SK-N-DZ (cell line): ENCODE measurements at places on chromosomes 16 and 17.

DNA sequence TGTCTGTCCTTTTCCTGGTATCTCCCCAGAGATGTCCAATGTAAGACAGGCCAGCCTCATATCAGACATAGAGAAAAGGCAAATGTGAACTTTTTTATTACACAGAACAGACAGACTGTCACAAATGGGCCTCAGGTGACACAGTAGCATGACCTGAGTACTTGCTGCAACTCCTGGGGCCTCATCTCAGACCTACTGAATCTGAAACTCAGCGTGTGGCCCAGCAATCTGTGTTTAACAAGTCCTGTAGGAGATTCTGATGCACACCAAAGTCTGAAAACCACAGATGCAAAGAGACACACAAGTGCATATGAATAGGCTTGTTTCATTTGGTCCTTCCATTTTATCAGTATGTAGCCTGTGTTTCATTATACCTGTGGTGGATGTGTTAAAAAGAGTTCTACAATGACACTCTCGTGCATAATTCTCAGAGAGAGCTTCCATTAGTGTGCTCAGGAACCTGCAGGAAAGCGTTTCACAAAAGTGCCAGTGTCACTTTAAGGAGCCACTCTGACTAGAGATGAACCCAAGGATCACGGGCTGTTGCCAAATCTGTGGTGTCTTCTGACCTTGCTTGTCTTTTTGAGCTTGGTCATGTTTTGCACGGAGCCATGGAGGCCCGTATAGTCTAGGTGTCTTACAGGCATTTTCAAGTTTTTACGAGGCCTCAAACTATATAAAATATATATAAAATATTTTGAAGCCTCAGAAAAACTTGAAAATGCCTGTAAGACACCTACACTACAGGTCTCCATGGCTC lies 33.8 kb upstream of the NF1 start:
- no peak for DNase-seq

- no peak for DNase-seq
These were observed 111.5 kb upstream of the RBBP6 start for GRCh38 chr16:24427840-24428239.

GRCh38 chr17:22514767-22515320 lies 822.5 kb downstream of the KCNJ18 start:
- DNase-seq, result no peak

DNA sequence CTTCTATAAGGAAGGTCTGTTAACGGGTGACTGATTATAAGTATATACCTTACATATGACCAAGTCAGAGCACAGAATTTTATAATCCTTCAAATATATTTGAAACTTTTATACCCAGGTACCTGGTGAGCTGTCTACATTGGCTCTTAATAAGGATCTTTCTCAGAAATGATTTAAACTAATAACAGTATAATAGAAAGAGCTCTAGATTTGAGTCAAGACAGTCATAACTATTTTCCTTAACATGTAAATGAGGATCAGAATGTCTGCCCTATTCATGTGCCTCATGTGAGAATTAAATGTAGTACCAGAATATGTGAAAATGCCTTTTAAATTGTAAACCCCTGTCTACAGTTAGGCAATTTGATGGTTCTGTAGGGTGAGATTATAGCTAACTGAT lies 14.5 kb downstream of the CBFB start:
- DNase-seq, result no peak

GRCh38 chr16:57950382-57950781 lies 20.5 kb downstream of the CNGB1 start:
- peak; percentile 33 for DNase-seq

GRCh38 chr17:48247038-48247437 lies 139.5 kb downstream of the SNX11 start:
- no peak for DNase-seq

DNA sequence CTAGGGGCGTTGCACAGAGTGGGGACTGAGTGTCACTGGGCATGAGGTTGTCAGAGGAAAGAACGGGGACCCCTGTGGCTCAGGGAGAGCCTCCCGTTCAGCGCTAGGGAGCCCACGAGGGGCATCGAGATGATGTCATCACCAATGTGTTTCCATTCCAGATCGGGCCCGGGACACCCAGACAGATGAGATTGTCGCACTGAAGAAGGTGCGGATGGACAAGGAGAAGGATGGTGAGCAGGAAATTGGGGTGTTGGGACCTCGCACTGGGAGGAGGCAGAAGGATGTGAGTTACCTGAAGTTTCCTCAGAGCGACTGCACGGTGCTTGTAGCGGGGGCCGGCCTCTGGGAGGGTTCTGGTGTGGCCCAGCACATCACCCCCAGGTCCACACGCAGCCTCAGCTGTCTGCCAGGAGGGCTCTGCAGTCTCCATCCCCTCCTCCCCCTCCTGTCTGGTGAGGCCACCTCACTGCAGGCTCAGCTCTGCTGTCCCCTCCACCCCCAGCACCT lies 4.0 kb downstream of the CDK10 start:
- DNase-seq, result no peak

- no peak for DNase-seq
These were observed 6.4 kb downstream of the LRRC3C start for GRCh38 chr17:39933912-39934311.

- DNase-seq, result peak; percentile 68
These were observed 161.1 kb upstream of the CACNG5 start for GRCh38 chr17:66673668-66674276.

- DNase-seq, result no peak
These were observed 1.2 kb upstream of the HBA1 start for GRCh38 chr16:175011-175949.

GRCh38 chr16:9280069-9280466 lies 188.6 kb downstream of the HAPSTR1 start:
- no peak for DNase-seq

DNA sequence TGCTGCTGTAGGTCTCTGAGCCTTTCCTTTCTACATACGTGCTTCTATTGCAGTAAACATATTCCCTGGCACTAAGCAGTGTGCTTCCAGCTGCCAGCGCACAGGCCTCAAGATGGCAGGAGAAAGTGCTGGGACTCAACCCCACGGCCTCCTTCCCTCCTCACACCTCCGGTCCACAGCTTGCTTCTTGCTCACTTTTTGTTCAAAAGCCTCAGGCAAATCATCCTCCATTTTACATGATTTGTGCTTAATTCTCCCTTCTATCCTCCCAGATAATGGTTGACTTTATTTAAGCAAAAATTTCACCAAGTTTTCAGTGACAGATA lies 5.4 kb downstream of the CDK5R1 start:
- DNase-seq, result no peak

DNA sequence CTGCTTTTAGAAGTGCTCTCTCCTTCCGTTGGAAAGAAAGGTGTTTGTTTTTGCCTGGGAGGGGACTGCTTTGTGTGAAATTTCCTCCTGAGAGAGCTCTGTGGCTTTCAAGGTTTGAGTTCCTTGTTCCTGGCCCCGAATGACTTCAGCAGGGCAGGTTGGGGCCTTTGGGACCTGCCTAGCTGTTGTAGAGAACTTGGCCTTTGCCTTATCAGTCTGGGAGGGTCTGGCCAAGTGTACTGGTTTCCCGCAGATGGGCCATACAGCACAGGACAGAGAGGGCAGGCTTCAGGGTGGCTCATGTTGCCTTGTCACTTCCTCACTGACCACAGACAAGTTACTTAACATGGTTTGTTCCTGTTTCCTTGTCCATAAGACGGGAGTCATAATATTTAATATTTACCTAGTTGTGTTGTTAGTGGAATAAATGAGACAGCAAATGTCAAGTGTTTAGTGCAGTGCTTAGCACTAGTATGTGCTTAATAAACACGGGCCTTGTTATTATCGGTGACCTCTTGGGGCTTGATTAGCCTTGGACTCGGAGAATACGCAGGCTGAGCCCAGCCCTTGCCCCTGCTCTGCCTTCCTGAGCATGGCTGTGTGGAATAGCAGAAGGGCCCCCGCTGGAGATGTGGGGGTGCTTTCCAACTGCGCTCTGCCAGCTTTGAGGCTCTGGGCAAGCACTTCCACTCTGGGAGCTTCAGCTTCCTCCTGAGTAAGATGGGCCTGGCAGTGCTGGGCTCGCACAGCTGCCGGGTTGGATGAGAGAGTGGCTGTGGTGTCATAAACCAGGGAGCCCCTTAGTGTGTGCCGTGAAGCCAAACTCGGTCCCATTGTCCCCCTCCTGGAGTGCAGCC lies 6.6 kb downstream of the PRSS8 start:
- no peak for DNase-seq

DNA sequence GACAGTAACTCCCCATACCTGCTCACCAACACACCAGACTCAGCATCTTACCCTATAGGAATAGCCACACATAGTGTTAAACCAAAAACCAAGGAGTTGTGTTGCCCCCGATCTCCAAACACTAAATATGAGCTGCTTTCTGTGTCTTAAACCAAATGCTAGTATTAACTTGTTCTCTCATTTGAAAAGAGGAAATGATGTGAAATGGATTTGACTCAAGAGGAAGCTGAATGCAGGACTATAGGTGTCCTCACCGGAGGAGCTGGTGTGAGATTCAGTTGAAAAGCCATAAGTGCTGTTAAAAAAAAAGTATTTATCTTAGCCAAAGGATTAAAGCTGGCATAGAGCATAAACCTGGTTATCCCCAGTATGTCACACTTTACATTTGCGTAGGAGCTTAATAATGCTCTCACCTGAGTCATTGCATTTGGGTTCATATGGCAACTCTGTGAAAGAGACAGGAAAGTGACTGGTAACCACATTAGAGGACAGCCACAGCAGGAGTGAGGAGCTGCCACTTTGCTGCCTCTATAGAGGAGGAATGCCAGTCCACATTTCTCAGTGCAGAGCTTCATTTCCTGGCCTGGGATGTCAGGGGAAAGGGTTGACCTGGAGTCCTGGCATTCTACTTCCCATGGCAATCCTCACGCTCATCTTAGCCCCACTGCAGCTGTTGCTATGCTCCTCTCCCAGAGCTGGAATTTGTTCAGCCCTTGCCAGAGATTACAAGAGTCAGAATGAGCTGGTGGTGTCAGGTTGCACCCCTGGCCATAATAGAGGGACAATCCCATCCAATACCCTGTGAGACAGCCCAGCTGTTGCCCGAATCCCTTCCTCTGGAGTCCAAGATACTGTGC lies 143.3 kb upstream of the ANKFN1 start:
- no peak for DNase-seq

- no peak for DNase-seq
These were observed 336.4 kb downstream of the SEC14L1 start for GRCh38 chr17:77476931-77477805.

GRCh38 chr16:63447121-63447520 lies 1410.9 kb upstream of the CDH8 start:
- DNase-seq, result no peak

DNA sequence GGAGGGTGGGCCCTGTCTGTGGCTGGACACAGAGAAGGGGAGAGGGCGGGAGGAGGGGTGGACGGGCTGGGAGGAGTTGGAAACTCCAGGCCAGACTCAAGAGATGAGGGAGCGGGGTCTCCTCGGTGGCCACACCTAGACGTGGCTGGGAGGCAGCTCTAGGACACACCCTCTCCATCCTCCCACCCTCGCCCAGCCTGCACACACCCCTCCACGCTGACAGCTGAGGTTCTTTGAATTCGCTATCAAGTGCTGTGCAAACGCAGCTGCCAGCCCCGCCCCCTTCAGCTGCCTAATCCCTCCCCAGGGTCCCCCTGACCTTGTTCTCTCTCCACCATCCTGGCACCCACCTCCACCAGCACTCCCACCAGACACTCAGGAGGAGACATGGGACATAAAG lies 48.7 kb downstream of the DNAH17 start:
- no peak for DNase-seq

GRCh38 chr16:56643080-56643778 lies 4.8 kb downstream of the MT1A start:
- peak; percentile 30 for DNase-seq

DNA sequence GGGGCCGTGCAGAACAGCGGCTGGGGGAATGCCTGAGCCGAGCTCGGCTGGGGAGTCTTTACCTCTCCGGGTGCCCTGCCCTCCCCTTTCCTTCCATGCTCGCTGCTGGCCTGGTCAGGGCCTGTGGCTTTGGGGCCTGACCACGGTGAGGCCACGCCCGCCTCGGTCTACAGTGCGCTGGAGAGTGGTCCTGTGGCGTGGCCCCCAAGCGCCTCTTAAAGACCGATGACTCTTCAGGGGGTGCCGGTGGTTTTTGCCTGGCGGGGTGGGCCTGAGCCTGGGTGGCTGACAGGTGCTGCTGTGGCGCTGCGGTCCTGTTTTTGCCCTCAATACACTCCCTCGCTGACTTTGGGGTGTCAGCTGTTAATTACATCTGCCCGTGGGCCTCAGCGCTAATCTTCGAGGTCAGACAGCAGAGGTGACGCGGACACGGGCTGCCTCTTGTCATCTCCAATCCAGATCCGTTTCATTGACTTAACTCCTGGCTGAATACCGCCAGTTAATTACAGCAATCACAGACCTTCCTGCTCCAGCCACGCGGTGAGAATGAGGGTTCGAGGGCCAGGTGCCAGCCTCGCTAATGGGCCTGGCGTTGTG lies 29.7 kb downstream of the GSE1 start:
- DNase-seq, result peak; percentile 45

- DNase-seq, result no peak
These were observed 12.4 kb downstream of the DEF8 start for GRCh38 chr16:89960966-89961365.

- DNase-seq, result peak; percentile 50
These were observed 21.8 kb downstream of the KATNB1 start for GRCh38 chr16:57757326-57757786.

GRCh38 chr17:59811209-59811608 lies 81.5 kb downstream of the TUBD1 start:
- DNase-seq, result no peak

- DNase-seq, result no peak
These were observed 75.9 kb upstream of the PMFBP1 start for GRCh38 chr16:72247821-72248253.

- no peak for DNase-seq
These were observed at the start of gene PRAC2 for GRCh38 chr17:48722915-48723422. Gene PRAC2, plus strand, starts transcription at chr17:48723185. Its CDS starts 1,226 bp downstream, at chr17:48724411.

DNA sequence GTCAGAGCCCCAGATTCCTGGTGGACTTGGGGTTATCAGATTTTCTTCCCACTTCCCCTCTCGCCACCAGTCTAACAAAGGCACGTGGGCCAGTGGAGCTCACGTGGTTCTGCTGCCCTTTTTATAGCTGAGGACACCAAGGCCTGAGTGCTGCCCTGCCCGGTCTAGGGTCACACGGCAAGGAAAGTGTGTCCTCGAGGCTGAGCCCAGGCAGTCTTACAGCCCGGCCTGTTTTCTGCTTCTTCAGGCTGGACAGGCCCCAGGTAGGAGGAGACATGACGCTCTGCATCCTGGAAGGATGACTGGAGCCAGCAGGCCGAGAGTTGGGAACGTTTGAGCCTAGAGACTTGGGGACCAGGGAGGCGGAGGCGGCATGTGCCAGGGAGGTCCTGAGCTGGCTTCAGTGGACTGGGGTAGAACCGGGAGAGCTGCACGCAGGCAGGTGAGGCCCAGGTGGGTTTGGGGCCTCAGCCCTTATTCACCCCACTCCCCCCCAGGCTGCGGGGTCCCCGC lies 3.5 kb downstream of the CTRB1 start:
- no peak for DNase-seq

GRCh38 chr16:82612263-82612662 lies 14.5 kb upstream of the CDH13 start:
- DNase-seq, result no peak
